ENCODE measurements at places on chromosomes 1 and 21.

DNA sequence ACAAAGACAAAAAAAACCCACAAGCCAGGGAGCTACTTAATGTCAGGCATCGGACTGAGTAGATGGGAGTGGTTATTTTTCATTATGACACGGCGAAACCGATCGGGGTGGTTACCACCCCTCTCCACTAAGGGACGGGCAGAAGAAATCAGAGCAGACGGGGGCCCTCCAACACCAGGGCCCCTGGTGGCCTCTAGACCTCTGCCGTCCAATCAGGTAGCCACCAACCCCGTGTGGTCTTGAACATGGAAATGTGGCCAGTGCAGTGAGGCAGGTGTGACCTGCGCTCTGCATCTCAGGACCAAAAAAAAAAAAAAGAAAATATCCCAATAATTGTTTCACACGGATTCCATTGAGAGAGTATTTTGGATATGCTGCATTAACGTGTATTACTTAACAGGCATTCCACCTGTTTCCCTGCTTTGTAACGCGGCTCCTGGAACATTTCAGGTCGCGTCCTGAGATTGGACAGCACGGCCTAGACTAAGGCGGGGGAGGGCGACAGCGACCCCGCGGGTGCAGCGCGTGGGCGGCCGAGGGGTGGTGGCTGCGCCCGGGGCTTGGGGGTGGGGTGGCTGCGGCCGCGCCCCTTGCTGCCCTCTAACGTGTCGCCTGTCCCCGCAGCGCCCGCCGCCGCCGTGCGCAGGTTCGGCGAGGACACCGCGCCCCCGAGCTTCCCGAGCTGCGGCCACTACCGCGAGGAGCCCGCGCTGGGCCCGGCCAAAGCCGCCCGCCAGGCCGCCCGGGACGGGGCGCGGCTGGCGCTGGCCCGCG is 48.3 kb downstream of the SIM2 start:
- DNase-seq = no peak

DNA sequence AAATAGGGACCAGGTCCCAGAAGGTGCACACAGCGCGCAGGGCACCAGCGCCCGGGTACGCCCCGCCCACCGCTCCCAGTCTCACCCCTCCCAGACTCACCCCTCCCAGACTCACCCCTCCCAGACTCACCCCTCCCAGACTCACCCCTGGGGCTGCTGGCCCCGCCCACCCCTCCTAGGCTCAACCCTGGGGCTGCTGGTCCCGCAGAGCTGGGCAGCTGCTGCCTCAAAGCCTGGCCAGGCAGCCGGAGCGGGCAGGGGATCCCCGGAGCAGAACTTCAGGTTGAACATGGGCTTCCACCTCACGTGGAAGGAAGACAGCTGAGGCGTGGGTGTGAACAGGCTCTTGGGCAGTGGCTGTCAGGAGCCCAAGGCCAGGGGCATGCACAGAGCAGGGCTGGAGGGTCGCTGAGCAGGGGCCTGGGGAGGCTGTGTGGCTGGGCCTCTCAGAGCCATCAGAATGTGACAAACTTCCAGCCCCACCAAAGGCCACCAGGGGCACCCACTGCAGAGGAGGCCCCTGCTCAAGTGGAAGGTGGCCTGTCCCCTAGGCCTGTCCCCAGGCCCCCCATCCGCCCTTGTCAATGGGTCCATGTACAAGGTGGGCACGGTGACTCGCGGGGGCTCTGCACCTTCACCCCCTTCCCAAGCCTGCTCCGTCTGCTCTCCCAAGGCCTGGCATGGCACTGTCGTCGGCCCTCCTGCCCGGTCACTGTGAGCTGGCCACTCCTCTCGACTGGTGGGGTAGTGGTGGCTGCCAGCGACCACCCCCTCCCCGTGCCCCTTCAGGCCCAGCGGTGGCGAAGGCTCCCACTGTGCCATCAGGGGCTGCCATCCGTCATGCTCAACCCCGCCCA is 20.4 kb upstream of the SUMO3 start:
- no peak for DNase-seq

- DNase-seq = no peak
These were observed 2.4 kb upstream of the PROX1 start for GRCh38 chr1:213985209-213986019.

DNA sequence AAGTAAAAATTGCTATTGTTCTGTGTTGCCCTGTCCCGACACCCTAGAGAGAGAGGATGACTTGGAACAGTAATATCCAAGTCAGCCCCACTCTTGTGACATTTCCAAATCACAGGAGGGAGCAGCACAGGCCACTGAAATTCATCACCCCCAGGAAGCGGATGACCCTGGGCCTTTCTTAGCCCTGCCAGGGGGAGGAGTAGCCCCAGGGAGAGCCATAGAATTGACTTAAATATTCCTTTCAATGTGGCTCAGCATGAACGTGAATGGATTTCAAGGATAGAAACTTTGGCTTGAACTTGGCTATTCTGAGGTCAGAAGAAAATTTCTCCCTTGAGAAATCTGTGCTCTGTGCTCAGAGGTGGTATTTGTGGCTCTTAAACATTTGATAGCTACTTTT is 80.6 kb downstream of the CENPF start:
- DNase-seq = no peak

DNA sequence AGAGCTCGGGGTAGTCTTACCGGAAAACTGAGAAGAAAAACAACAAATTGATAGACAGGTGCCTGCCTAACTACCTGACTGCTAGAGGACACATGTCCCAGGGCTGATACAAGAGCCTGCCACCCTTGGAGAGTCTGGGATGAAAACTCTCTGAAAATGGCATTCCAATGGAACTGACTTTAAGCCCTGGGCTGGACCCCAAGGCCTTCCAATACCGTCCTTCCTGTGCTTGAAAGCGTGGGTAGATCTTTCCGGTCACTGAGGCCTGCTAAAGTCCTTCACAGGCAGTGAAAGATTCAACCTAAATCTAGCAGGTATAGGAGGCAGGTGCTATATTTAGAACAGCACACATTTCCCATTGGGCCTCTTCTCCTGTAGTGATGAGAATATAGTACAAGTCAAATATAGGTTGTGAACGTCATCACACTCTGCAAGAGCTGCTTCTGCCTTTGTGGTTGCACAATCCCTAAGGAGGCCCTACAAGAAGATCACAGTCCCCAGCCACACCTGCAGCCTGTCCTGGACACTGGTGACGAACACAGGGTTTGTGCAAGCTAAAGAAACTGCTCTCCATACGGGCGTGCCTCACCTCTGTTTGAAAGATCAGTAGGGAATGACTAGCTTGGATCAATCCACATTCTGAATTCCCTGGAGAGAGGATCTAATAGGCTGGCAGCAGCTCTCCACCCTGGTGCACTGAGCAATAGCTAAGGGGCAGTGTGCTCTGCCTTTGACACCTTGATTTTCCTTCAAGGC is 876 bp upstream of the CHML start:
- DNase-seq = no peak

- no peak for DNase-seq
These were observed 28.8 kb upstream of the ZBTB18 start for GRCh38 chr1:244022311-244022710.

GRCh38 chr1:82401116-82401515 is 600.4 kb downstream of the ADGRL2 start:
- no peak for DNase-seq

GRCh38 chr1:34863501-34863900 is 4.0 kb upstream of the SMIM12 start:
- no peak for DNase-seq

DNA sequence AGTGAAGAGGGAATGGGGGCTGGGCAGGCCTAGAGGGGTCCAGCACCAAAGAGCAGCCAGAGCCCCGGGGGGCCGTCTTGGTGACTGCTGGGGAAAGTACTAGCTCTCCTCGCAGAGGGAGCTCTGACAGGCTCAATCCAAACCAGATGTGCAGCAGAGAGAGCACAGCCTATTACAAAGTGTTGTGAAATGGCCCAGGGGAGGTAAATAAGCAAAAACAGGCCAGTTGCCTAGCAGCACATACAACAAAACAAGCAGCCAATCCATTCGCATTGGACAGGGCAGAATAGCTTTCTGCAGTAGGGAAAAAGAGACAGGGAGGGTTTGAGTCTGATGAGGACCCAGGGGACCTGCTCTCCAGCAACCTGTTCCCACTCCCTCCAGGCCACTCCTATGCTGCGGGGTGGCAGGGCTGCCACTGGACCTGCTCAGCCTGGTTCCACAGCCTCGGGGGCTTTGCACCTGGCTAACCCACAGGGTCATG is 239.6 kb upstream of the FGGY start:
- no peak for DNase-seq

GRCh38 chr1:201004732-201005131 is 18.8 kb downstream of the KIF21B start:
- no peak for DNase-seq

- no peak for DNase-seq
These were observed 290.5 kb downstream of the DSCAM start for GRCh38 chr21:40556442-40556968.

- no peak for DNase-seq
These were observed 33.0 kb downstream of the ACOT11 start for GRCh38 chr1:54580856-54581550.

DNA sequence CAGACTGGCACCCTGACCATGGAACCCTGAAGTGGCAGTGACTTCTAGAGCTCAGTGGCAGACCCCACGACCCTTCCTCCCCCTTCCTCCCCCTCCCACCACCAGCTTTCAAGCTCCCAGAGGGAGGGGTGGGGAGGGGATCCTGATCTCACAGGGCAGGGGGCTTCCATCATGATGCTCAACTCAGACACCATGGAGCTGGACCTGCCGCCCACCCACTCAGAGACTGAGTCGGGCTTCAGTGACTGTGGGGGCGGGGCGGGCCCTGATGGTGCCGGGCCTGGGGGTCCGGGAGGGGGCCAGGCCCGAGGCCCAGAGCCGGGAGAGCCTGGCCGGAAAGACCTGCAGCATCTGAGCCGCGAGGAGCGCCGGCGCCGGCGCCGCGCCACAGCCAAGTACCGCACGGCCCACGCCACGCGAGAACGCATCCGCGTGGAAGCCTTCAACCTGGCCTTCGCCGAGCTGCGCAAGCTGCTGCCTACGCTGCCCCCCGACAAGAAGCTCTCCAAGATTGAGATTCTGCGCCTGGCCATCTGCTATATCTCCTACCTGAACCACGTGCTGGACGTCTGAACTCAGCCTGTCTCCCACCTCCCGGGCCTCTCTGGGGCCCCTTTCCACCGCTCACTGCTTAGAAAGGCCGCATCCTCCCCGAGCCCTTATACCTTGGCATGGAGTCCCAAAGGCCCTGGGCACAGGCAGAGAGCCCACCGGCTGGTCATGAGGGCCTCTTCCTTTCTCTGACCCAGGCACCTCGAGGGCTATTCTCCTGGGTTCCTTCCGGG is 3.9 kb downstream of the NHLH1 start:
- DNase-seq = no peak

GRCh38 chr21:33801424-33802405 is 113.9 kb downstream of the ATP5PO start:
- DNase-seq = peak; percentile 22

DNA sequence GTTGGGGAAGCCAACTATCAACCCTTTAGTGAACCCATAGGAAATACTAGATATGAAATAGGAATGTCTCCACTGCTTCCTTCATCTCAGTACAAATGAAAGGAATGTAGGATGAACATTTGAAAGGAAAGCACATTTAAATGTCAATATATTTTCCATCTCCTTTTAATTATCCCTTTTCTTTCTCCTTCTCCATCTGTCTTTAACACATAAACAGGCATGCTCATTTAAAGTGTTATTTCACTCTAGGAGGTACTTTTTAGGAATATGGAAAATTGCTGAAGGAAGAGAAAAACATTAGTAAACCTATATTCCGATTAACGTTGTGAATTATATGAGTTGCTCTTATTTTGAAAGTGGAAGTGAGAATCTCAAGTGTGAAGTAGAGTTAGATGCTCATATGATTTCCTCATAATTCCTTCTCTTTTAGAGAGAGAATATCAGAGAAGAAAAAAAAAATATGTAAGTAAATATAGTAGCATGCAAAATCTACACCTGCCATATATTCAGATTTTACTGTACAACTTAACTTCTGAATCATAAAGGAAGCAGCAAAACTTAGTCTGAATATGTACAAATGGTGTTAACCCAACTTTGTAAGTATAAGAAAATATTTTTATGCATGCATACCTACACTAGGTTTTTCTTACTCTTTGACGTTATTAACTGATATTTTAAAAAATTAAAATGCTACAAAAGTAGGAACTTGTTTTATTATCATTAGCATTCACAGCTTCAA is 406.9 kb upstream of the B3GALT2 start:
- DNase-seq = no peak

DNA sequence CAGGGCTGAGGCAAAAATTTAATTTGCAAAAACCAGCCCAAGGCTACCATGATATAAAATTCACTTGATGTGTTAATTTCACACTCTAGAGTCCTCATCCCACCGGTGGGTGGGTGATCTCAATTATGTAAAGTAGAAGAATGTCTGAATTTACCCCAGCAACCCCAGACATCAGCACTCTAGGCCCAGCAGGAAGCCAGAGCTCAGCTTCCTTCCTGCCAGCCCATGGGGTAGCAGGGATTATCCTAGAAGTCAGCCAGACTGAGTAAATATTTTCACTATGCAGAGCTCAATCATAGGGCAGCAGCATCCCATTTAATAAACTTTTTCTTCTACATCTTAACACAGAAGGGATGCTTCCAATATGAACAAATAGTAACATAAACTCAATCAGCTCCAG is 71.0 kb downstream of the SIPA1L2 start:
- no peak for DNase-seq
